ENCODE measurements at places on chromosomes 4 and X.

GRCh38 chrX:118349188-118349587, 3.3 kb downstream of the WDR44 start:
- no peak for DNase-seq

DNA sequence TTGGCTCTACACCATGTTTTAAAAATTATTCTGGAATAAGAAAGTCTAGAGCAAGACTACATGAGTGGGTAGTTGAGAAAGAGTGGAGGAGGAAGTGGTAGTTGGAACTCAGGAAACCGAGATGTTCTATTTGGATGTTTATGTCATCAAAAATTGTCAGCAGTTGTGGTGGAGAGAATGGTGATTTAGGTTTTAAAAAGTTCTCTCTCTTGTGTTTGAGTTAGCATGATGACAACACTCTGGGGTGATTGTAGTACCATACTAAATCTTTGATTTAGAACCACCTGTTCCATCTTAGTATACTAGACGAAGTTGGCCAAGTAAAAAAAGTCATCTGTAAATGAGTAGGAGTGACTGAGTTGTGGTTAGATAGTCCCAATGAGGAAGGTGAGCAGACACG, 40.7 kb downstream of the KLHL2 start:
- DNase-seq, result no peak

- DNase-seq, result no peak
Observed at GRCh38 chrX:134810211-134810610, 151.9 kb upstream of the PLAC1 start.

- DNase-seq, result no peak
Observed at GRCh38 chr4:18508786-18509185, 487.2 kb upstream of the LCORL start.

DNA sequence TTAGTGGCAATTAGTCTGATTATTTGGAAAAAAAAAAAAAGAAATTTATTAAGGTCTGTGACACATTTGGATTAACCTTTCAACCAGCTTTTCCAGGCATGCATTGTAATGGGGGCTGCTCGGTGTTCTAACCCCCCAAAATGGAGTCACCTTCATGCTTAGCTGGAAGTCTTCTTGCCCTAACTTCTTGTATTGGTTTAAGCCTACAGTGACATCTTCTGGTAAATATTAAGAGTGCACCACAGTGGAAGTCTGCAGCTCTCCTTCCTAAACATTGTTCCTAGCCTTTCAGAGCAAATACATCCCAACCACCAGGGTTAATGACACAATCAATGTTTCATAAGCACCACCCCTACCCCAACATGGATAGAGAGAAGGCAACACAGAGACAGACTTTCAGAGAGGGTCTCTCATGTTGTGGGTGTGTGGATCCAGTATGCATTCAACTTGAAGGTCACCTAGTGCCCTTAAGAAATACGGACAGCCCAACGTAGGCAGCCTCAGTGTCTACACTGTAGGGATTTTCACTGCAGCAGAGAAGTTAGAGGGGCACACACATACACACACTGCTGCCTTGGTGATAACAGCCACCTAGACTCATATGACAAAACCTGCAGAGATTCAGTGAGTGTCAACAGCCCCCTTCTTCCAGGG, 142.9 kb upstream of the MBNL3 start:
- no peak for DNase-seq

- no peak for DNase-seq
Observed at GRCh38 chrX:8755116-8755515, 23.2 kb upstream of the ANOS1 start.

DNA sequence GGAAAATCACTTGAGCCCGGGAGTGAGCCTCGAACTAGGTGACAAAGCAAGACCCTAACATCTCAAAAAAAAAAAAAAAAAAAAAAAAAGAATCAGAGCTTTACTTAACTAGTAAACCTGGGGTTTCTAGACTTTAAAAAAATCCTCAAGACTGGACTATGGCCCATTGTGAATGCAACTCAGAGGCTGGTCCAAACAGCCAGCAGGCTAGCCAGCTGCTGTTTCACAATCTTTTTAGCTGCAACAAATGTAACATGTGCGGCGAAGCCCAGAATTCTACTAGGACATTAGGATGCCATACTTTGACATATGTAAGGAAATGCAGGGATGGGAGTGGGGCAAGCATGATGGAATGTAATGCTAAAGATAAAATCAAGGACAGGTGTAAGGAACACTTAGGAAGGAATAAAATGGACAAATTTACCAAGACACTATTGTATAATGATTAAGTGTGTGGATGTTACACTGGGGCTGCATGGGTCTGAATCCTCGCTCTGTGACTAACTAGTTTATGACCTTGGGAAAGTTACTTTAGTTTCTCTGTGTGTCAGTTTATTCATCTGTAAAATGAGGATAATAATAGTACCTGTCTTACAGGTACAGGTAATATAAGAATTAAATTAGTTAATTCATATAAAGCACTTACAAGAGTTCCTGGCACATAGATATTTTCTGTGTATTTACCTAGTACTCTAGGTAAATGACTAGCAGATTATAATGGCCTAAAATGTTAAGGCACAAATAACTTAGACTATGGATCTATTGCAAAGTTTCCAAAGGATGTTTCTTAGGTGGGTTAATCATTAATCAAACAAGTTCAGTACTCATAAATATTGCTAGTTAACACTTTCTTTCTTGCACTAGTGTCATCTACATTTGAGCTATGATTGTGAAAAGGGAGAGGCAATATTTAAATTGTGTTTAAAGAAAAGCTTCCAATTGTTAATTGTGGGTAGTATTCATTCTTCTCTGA, 49.5 kb downstream of the HELQ start:
- no peak for DNase-seq

GRCh38 chr4:185679523-185679922, 132.5 kb downstream of the SORBS2 start:
- DNase-seq, result no peak

DNA sequence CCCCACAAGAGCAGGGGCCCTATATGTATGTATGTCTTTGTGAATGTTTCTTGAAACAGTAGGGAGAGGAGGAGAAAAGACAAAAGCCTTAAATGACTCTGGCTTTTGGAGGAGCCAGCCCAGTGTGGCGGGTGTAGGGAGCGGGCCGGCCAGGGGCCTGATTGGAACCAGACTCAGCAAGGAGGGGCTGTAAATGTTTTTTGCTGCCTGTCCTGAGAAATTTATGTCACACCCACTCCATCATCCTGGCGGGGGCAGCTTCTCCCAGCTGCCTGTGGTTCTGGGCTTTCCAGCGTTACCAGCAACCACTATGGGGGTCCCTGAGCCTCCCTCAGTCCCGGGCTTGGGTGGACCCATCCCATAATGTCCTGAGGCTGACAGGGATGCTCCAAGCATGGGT, 130.8 kb downstream of the PJA1 start:
- no peak for DNase-seq
